H1 (cell line): ENCODE measurements at places on chromosomes 12 and 14. TPM values are rescaled to one million over a fixed set of nuclear protein-coding genes. Genes with fewer than 3 reads are reported as not detected.

- no peaks in the 10 kb centered on the region for H3K36me3 ChIP-seq
- H3K4me1 ChIP-seq = peaks cover 13% of the 10 kb centered on the region; the same call in 1 of the 2 replicates
- peak overlapping the region; percentile 67 for H3K4me3 ChIP-seq
- peak; percentile 88 for DNase-seq
Observed at GRCh38 chr12:12696562-12697383, 790 bp upstream of the GPR19 start.

- no peak overlapping the region for H3K27ac ChIP-seq
- H3K4me1 ChIP-seq = peaks cover 4% of the 10 kb centered on the region; the same call in 1 of the 2 replicates
- H3K27me3 ChIP-seq = no peaks in the 10 kb centered on the region
Observed at GRCh38 chr12:5166976-5167375, 123.3 kb downstream of the KCNA5 start.

- H3K27me3 ChIP-seq = no peaks in the 10 kb centered on the region
- peaks cover 6% of the 10 kb centered on the region; the same call in 1 of the 2 replicates for H3K4me1 ChIP-seq
- no peak overlapping the region for H3K4me3 ChIP-seq
Observed at GRCh38 chr12:121787063-121788025, 6.1 kb downstream of the RHOF start.

GRCh38 chr12:118061873-118062843 lies 1.2 kb upstream of the WSB2 start:
- peak overlapping the region; percentile 92 for H3K4me3 ChIP-seq
- peaks cover 3% of the 10 kb centered on the region; the same call in 1 of the 2 replicates for H3K4me1 ChIP-seq
- no peak for DNase-seq
- peak overlapping the region; percentile 85 for H3K27ac ChIP-seq
- H3K27me3 ChIP-seq = no peaks in the 10 kb centered on the region
- H3K36me3 ChIP-seq = peaks cover 22% of the 10 kb centered on the region

DNA sequence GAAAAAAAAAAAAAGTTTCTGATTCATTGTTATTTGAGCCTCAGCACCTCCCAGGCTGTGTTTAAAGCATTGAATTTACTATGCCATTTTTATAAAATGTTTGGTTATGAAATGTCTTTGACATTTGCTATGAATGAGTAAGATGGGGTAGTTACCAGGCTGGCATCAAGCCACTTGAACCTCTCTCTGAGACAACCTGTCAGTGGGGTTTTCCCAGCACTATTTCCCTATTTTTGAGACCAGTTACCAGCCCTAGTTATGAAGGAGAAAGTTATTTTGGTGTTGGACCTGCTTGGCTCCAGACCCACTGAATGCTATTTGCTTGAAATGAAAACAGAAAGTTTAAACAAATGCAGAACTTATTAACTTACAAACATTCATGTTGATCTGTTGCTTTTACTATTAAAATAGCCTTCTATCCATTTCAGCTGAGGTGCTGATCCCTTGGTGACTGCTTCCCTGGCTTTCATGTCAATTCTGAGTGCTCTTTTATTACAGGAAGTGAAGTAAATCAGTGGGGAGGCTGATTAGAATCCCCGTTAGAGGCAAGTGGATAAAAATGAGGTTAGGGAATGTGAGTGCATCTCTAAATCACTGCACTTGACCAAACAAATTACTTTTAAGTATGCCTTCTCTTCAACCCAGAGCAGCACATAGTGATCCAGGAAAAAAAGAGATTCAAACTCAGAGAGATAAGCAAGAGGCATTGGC lies 37.8 kb downstream of the LLPH start:
- DNase-seq = no peak
- no peaks in the 10 kb centered on the region for H3K27me3 ChIP-seq
- H3K4me1 ChIP-seq = no peaks in the 10 kb centered on the region
- H3K36me3 ChIP-seq = no peaks in the 10 kb centered on the region
- H3K4me3 ChIP-seq = no peak overlapping the region

DNA sequence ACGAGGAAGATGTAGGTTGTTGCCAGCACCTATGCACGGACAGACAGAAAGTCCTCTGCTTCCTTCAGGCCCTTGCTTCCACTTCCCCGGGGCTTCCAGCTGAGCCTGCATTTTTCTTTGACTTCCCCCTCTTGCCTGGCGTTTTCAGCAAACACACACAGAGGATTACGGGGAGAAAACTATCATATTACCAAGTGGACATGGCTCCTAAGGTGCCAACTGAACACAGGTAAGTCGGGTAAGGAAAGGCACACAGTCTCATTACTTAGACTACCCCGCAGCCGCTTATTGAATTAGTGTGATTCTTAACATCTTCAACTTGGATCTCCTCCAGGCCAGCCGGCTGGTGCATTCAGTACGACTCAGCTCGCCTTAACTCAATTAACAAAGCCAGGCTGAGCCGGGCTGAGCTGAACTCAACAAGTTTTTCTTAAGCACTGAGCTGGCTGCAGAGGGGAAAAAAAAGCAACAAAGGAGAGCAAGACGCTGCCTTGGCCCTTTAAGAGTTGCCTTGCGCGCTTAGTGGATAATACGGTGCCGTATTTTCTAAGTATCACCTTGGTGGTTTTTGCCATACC lies 19.2 kb upstream of the MAP1LC3B2 start:
- DNase-seq = no peak
- no peak overlapping the region for H3K27ac ChIP-seq

DNA sequence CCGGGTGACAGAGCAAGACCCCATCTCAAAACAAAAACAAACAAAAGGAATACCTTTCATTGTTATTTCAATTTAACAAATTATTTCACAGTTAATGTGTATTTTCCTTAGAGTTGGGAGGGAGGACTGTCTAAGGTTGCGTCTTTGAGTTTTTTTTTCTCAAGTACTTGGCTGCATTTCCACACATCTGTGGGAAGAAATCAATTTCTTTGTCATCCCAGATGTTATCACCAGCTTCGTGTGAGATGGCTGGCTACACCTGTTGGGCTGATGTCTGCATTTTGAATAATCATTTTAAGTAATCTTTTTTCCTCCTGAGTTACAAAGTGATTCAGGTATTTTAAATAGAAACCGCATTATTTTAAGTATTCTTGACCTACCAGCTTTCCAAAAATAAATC lies 59.4 kb downstream of the EML1 start:
- H3K4me3 ChIP-seq = no peak overlapping the region
- no peaks in the 10 kb centered on the region for H3K36me3 ChIP-seq
- H3K27me3 ChIP-seq = no peaks in the 10 kb centered on the region
- no peak for DNase-seq
- H3K27ac ChIP-seq = no peak overlapping the region

DNA sequence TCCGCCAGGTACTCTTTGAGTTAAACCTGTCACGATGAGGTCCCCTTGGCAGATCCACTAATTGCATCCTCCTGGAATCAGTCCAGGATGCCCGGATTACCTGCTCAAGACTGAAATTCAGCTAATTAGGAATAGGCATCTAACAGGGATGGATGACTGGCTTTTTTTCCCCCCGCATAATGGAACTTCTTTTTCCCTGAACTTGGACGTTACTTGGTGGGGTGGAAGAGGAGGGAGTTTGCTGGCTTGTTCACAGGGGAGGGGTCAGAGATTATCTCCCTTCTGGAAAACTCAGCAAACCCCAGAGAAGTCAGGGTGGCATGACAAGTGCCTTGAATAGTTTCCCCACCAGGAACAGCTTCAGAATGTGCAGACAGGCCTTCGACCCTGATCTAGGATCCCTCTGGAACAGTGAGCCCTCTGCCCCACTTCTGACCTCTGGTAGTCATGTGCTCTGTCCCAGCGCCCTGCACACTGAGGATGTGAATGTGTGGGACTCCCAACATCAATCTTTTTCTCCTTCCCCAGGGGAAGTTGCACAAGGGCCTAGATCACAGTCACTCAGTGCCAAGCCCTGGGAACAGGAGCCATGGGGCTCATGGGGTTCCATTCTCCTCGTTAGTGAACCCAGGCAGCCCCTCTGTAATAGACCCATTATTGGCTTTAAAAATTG lies 142.5 kb downstream of the SMOC1 start:
- H3K36me3 ChIP-seq = no peaks in the 10 kb centered on the region; the same call in 1 of the 2 replicates
- no peak overlapping the region for H3K27ac ChIP-seq
- H3K4me1 ChIP-seq = no peaks in the 10 kb centered on the region
- no peak overlapping the region for H3K4me3 ChIP-seq
- no peaks in the 10 kb centered on the region for H3K27me3 ChIP-seq
- DNase-seq = no peak

GRCh38 chr12:104521731-104522130 lies 65.0 kb downstream of the CHST11 start:
- H3K27me3 ChIP-seq = no peaks in the 10 kb centered on the region
- DNase-seq = no peak
- H3K4me3 ChIP-seq = no peak overlapping the region
- H3K27ac ChIP-seq = no peak overlapping the region

- no peaks in the 10 kb centered on the region for H3K36me3 ChIP-seq
- H3K4me1 ChIP-seq = no peaks in the 10 kb centered on the region
- no peak overlapping the region for H3K27ac ChIP-seq
- H3K4me3 ChIP-seq = no peak overlapping the region
- H3K27me3 ChIP-seq = no peaks in the 10 kb centered on the region
Observed at GRCh38 chr14:58977366-58977765, 211.1 kb upstream of the DAAM1 start.

GRCh38 chr12:123942238-123942653 lies 30.4 kb downstream of the CCDC92 start:
- H3K27me3 ChIP-seq = no peaks in the 10 kb centered on the region
- DNase-seq = no peak
- H3K36me3 ChIP-seq = no peaks in the 10 kb centered on the region
- no peaks in the 10 kb centered on the region for H3K4me1 ChIP-seq
- H3K27ac ChIP-seq = no peak overlapping the region
- no peak overlapping the region for H3K4me3 ChIP-seq

DNA sequence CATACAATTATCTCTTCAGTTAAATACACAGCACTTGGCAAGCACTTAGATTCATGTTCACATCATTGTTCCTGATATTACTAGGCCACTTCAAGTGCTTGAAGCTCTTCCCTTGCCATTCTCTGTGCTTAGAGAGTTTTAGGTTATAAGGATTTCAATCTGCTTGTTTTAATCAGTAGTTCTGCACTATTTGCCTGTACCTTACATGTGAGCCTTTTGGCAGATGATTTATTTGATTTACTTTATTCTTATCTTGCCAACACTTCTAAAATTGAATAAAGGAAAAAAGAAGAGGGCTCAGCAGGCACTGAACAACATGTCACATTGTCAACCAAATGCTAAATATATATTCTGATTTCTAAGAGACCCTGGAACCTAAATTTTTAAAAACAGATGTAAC lies 363.8 kb upstream of the USP15 start:
- DNase-seq = no peak
- H3K4me1 ChIP-seq = no peaks in the 10 kb centered on the region
- no peak overlapping the region for H3K4me3 ChIP-seq
- H3K27ac ChIP-seq = no peak overlapping the region

GRCh38 chr14:85131226-85131922 lies 398.6 kb upstream of the FLRT2 start:
- no peak overlapping the region for H3K4me3 ChIP-seq
- no peak overlapping the region for H3K27ac ChIP-seq
- peak; percentile 62 for DNase-seq
- H3K36me3 ChIP-seq = no peaks in the 10 kb centered on the region
- H3K4me1 ChIP-seq = no peaks in the 10 kb centered on the region

- no peak for DNase-seq
- no peak overlapping the region for H3K4me3 ChIP-seq
- H3K36me3 ChIP-seq = peaks cover 17% of the 10 kb centered on the region
- no peaks in the 10 kb centered on the region for H3K27me3 ChIP-seq
Observed at GRCh38 chr12:55683676-55684075, 24.0 kb downstream of the ITGA7 start.

GRCh38 chr12:132148368-132149045 lies 4.2 kb downstream of the NOC4L start:
- peaks cover 28% of the 10 kb centered on the region for H3K36me3 ChIP-seq
- no peaks in the 10 kb centered on the region for H3K27me3 ChIP-seq
- no peak for DNase-seq
- no peak overlapping the region for H3K27ac ChIP-seq

DNA sequence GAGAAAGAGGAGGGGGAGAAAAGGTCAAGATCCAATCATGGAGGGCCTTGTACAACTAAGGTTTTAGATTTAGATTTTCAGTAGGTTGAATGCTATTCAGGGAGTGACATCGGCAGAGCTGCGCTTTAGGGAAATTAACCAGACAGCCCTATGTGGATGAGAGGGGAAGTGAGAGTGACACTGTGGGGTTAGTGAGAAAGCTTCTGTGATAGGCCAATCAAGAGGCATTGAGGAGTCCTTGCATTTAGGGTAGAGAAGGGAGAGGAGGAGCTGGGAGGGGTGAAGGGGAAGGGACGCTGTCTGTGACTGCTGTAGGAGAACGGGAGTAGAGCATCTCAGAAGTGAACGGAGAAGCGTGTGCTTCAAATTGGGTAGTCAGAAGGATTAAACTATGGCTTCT lies 3.4 kb downstream of the HSD17B6 start:
- no peak overlapping the region for H3K4me3 ChIP-seq
- no peak overlapping the region for H3K27ac ChIP-seq
- H3K4me1 ChIP-seq = no peaks in the 10 kb centered on the region
- no peak for DNase-seq
- no peaks in the 10 kb centered on the region for H3K36me3 ChIP-seq
- H3K27me3 ChIP-seq = no peaks in the 10 kb centered on the region

DNA sequence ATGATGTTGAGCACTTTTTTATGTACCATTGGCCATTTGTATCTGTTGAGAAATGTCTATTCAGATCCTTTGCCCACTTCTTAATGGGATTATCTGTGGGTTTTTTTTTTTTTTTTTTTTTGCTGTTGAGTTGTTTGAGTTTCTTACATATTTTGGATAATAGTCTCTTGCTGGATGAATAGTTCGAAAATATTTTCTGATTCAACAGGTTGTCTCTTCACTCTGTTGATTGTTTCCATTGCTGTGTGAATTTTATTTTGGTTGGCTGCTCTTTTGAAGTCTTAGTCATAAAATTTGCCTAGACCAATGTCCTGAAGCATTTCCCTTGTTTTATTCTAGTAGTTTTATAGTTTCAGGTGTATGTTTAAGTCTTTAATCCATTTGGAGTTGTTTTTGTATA lies 64.5 kb downstream of the CAND1 start:
- no peak overlapping the region for H3K4me3 ChIP-seq
- H3K27ac ChIP-seq = no peak overlapping the region
- no peak for DNase-seq
- no peaks in the 10 kb centered on the region for H3K27me3 ChIP-seq
- no peaks in the 10 kb centered on the region for H3K36me3 ChIP-seq

GRCh38 chr14:104494483-104494882 lies 85.1 kb upstream of the C14orf180 start:
- H3K27me3 ChIP-seq = no peaks in the 10 kb centered on the region
- H3K36me3 ChIP-seq = no peaks in the 10 kb centered on the region
- H3K27ac ChIP-seq = no peak overlapping the region
- H3K4me1 ChIP-seq = no peaks in the 10 kb centered on the region
- DNase-seq = no peak

DNA sequence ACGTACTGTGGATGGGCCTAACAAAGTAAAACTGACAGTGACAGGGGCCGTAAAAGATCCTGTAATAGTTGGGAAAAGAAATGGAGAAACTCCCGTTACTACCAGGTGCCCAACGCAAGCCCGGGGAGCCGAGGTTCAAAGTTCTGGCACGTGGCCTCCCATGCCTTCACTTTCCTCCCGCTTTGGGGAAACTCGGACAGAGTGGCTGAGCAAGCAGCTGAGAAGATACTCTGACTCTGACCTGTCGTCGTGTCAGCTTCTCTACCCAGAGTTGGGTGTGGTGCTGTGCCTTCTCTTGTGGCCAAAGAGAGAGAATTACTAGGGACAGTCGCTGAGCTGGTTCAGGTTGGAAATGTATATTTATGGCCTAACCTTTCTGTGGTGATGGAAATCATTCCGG lies 1.7 kb downstream of the B4GALNT3 start:
- H3K4me3 ChIP-seq = no peak overlapping the region
- H3K27ac ChIP-seq = no peak overlapping the region
- 0 out of 2 replicates have a peak, but pooled peaks cover 3% of the 10 kb centered on the region for H3K4me1 ChIP-seq
- no peaks in the 10 kb centered on the region for H3K36me3 ChIP-seq

ADAM21 gene
- total RNA-seq = not detected in 2 replicates

PARPBP gene
- 33.2 and 38.1 TPM in 2 replicates for total RNA-seq

PABPN1 gene
- 300 and 312 TPM in 2 replicates for total RNA-seq

WASHC3 gene
- total RNA-seq = 5.4 and 7.4 TPM in 2 replicates

TGM1 gene
- total RNA-seq = 2.0 and 2.2 TPM in 2 replicates

LPAR5 gene
- total RNA-seq = 0.22 and 0.23 TPM in 2 replicates

PPHLN1 gene
- total RNA-seq = 69.6 and 71.6 TPM in 2 replicates
